ENCODE measurements at places on chromosomes 2 and 18.

DNA sequence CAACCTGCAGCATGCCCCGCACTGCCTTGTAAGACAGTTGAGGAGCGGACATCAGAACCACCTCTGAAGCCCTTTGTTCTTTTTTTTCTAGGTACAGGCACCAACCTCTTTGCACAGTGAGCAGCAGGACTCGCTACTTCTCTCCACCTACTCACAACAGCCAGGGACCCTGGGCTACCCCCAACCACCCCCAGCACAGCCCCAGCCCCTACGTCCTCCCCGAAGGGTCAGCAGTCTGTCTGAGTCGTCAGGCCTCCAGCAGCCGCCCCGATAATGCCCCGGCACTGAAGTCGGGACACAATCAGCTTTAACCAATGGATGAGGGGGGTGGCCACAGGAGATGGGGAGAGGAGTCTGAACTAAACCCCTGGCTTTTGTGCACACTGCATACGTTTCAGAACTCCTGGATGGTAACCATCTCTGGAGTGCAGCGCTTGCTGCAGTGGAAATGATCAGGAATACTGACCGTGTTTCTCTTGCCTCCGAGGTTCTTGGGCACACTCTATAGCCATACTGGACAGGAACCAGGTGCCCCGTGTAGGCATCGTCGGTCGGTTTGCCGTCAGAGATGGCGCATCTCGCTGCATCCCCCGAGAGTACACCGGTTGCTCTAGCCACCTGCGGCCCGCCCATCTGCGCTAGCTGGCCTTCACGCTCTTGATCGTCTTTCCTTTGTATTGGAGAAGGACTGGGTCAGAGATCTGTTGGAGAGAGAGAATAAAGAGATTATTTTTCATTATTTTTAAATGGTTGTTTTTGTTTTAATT is 6.6 kb upstream of the RPL31 start:
- no peak for DNase-seq

- no peak for DNase-seq
Measured at GRCh38 chr2:74530239-74531187, 780 bp downstream of the HTRA2 start.

DNA sequence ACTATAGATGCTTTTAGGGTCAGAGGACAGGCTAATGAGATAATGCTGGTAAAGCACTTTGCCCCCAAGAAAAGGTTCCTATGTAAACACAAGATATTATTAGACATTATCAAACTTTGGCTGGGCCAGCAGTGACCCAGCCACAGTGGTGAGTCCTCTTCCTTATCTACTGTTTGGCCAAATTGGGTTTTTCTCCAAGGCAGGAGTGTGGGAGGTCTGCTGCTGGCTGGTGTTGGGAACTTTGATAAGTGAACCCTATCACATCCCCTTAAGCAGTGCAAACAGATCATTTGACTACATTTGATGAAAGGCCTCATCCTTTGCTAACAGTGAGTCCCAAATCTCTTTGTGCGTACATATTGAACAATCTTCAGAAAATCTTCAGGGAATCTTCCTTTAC is 16.2 kb downstream of the FZD7 start:
- DNase-seq, result no peak

GRCh38 chr2:41881249-41881648 is 166.6 kb upstream of the PKDCC start:
- no peak for DNase-seq

Data from AG09309 (cell line).